ENCODE measurements at places on chromosomes 3 and 15. TPM values are rescaled to one million over a fixed set of nuclear protein-coding genes. Genes with fewer than 3 reads are reported as not detected.

GRCh38 chr3:29594261-29594660, 313.4 kb downstream of the RBMS3 start:
- no peak for DNase-seq

The HYAL1 gene
- 0.14 TPM for total RNA-seq

The SPINK8 gene
- not detected for total RNA-seq

GRCh38 chr3:16614033-16615031, 9.1 kb upstream of the DAZL start:
- no peak for DNase-seq

The ARRDC4 gene
- total RNA-seq, result 0.24 TPM

- peak; percentile 64 for DNase-seq
These were observed 86.5 kb downstream of the MB21D2 start for GRCh38 chr3:192831111-192831644.

The CA12 gene
- 0.07 TPM for total RNA-seq

The CCDC54 gene
- not detected for total RNA-seq

The COLQ gene
- total RNA-seq, result 1.4 TPM

DNA sequence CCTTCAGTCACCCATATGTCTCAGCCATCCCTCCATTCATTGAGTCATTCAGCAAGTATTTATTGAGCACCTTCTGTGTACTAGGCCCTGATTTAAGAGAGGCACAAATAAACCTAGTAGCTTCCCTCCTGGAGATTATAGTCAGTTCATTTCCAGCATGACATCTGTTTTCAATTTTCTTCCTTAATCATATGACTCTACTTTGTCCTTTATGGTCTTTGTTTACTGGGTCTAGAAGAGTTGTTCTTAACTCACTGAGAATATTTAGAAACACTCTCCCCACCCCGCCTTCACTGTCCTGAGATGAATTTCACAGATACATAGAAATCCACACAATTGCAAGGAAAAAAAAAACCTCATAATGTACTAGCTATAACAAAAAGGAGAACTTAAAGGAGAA, 44.8 kb upstream of the ADAMTS9 start:
- DNase-seq, result no peak

The EXD1 gene
- not detected for total RNA-seq

DNA sequence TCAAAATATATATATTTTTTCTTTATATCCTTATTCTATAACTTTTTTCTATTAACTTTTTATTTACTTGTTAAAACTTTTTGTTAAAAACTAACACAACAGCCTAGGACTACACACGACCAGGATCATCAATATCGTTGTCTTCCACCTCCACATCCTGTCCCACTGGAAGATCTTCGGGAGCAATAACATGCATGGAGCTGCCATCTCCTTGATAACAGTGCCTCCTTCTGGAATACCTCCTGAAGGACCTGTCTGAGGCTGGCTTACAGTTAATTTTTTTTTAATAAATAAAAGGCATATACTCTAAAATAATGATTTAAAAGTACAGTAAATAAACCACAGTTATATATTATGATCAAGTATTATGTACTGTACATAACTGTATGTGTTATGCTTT, 58.9 kb downstream of the SFMBT1 start:
- no peak for DNase-seq

DNA sequence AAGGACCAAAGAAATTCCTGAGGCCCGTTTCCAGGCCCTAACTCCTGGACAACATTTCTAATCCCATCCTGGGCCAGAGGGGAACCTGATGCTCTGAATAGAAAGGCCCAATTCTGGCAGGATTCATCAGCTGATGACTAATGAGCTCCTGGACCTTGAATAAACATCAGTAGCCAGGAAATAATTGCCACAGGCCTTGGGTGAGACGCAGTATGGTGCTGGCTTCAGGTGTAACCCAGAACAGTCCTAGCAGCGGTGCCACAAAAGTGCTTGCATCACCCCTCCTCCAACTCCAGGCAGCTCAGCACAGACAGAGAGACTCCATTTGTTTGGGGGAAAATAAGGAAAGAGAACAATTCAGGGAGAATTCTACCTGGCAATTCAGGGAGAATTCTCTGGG, 184.7 kb upstream of the POU1F1 start:
- DNase-seq, result no peak

DNA sequence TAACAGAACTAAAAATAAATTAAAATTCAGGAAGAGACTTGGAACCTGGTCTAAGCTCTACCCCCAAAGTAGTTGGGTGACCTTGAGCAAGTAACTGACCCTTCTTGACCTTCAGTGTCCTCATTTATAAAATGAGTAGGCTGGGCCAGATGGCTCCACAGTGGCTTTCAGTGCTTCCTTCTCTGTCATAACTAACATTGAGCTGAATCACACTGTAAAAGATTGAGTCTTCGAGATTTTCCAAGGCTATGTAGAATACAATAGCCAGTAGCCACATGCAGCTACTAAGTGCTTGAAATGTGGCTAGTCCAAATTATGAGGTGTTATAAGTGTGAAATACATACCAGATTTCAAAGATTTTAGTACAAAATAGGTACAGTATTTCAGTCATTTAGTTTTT, 313.3 kb downstream of the MECOM start:
- DNase-seq, result no peak

DNA sequence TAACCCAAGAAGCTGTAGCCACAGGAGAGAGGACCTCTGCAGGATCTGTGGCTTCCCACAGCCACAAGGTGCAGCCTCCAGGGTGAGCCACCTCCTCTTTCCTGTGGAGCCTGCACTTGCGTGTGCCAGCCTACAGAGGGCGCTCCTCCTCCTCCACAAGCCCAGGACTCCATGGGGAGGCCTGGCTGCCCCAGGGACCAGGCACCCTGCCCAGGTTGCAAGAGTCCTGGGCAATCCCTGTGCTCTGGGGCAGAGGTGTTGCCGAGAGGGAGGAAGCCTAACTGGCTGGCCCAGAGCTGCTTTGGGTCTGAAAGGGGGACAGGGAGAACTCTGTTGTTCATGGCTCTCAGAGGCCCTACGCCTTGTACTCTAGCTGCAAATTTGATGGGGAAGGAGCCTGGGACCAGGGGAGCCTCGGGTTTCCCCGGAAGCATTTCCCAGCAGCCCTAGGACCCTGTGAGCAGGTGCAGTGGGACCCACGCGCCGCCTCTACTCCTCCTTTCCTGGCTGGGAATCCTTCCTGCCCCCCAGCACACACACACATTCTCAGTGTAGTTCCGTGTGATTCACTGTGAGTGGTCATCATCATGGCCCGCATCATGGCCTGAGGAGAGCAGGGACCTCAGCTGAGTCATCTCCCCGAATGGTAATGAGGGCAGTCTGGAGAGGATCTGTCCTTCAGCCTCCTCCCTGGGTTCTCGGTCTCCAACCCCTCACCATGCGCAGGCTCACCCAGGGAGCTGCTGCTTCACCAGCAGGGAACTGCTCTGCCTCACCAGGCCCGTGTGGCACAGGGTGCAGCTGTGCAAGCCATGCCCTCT, 24.3 kb downstream of the TBC1D21 start:
- peak; percentile 82 for DNase-seq

DNA sequence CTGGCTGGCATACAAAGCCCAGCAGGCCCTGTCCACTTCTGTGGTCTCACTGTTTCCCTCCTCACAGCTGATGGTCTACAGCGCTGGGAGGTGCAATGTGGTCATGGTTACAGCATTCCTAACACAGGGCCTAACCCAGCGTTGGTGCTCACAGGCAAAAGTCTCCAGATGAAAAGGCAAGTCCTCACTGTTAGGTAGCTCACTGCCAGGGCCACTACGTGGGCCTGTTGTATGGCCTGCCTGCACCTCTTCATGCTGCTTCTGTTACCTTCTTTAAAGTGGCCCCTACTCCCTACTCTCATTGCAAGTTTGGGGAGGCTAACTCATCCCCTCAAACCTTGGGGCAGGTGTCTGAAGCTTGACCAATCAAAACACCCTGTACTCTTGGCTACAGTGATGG, 31.3 kb downstream of the CCDC13 start:
- DNase-seq, result no peak

GRCh38 chr3:196117809-196118208, 35.9 kb upstream of the TFRC start:
- no peak for DNase-seq

DNA sequence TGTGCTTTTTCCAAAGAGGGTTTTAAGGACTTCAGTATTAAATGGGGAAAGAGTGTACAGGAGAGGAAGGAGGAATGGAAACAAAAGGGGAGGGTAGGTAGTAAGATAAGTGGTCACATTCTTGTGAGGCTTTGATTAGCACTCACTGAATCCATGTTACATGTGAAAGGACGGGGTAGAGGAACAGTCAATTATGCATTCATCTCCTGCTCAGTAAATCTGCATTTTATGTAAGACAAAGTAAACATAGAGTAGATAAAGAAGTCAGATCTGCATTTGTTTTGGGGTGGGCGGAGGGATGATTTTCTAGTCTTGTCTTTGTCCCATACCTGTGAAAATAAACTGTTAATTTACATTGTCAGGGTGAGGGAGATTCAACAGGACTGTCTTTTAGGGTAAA, 50.8 kb downstream of the SACM1L start:
- DNase-seq, result no peak

DNA sequence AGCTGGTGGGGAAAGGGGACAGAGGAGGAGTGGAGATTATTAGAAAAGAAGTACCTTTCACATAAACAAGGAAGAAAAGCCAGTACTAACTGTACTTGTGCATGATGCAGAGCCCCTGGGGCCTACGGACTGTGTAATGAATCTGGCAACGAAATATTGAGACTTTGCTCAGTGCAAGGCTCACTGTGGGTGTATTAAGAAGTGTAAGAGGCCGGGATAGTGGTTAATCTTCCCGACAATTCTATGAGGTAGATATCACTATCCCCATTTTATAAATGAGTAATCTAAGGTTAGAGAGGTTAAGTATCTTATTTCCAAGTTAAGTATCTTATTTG, 89.5 kb downstream of the WDR76 start:
- DNase-seq, result no peak

DNA sequence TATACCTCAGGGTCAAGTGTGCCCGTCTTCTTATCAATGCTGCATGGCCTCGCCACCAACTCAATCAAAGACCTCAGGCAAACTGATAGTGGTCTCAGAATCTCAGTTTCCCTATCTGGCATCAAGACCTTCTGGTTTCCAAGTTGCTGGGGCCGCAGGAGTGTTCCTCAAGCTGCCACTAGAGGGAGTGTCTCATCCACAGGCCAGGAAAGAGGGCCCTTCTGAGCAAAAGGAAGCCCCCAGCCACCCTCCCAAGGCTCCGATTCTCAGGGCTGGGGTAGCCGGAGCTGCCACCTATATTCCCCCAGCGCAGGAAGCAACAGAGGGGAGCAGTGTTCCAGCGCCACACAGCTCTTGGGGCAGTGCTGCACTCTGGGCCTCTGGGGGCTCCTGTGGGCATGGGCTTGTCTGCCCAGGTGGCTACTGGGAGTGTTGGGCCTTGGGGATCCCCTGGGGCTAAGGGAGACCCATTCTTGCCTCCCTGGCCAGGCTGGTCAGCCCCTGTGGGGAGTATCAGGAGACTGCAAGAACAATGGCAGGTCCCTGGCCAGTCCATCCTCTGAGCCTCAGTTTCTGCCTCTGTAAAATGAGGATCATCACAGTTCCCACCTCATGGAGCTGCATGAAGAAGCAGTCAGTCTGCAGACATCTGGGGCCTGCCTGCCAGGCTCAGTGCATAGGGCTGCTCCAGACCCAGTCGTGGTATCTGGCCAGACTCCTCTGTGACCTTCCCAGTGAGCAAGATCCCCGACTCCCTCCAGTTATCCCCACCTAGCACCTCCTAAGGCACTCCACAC, 23.4 kb upstream of the SEC13 start:
- peak; percentile 68 for DNase-seq

DNA sequence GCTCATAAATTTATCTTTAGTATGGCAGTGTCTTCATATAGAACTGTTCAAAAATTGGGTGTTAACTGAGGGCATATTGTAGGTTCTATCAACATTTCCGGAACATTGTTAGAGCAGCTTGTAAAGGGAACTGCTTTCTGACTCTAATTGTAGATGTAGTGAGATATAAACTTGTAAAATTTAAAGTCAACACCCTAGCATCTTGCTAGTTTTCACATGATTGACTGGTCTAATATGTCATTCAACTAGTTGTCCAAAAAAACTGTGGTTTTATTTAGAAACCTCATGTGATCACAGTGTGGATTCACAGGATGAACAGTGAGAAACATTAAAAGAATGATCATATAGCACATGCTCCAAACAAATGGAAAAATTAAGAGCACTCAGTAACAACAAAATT, 607.4 kb downstream of the ROBO1 start:
- no peak for DNase-seq

DNA sequence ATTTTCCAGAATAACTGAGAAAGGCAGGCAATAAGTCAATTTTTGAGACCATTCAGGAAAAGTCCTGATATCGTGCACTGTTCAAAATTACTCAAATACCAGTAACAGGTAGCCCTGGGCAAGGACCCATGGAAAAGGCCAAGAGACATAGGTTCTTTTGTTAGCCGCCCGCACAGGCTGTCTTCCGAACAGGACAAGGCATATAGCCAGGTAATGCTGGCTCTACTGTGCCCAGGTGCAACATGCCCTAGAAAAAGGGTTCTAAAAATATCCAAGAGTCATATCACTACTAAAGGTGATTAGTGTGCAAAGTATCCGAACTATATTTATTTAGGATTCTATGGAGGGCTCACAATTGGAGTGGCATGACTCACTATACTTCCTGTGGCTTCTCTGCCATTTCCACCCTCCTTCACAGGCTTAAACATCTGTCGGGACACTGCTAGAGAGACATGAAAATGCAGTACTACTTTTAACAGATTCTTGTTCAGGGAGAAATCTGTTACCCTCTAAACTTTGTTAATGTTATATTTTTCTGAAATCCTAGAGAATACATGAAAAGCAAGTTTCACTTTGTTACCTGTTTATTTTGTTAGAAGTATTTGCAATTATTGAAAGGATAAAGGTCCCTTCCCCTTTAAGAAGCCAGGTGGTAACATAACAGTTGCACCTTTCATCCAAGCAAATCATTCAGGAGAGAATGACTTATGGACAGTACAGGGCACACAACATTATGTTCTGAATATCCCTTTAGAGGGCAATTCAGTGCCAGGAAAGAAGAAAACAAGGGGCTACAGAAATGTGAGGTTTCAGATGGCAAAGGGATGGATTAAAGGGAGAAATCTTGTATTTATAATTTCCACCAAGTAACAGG, 293.3 kb upstream of the THBS1 start:
- no peak for DNase-seq

DNA sequence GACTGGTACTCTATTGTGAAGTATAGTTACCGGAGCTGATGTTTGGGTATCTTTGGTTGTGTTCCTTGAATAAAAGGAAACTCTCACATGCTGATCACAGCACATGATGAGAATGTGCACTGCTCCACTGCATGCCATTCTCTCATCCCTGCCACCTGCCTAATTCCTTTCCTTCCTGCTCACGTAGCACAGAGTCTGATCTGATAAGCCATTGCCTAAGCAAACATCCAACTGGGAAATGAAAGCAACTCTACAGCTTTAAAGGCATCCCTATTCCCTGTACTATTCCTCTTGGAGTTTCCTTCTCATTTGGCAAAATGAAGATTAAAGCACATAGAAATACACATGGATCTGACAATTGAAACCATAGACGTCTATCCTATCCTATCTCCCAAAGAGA, 359.8 kb downstream of the C3orf38 start:
- no peak for DNase-seq

DNA sequence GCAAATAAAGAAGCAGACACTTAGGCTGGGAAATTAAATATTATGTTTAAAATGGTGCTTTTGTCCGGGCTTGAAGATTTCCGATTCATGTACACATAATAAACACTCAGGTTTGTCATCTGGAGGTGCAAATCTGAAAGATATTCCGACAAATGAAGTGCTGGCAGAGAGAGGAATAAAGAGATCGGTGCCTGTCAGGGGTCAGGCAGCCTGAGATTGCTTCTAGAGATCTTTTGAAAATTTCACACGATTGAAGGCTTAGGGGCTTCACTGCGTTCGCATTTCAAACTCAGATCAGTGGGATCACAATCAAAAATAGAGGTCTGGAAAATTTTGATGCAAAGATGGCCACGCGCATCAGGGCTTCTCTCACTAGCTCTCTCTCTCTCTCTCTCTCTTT, 33.2 kb downstream of the NR2F2 start:
- no peak for DNase-seq

Data from activated CD4-positive, alpha-beta memory T cell treated with anti-CD3 and anti-CD28 coated beads for 36 hours (primary cell).